ENCODE measurements at places on chromosomes 6 and 20. TPM values are rescaled to one million over a fixed set of nuclear protein-coding genes. Genes with fewer than 3 reads are reported as not detected.

TFEB gene
- 4.4 TPM for total RNA-seq

DEF6 gene
- 0.25 TPM for total RNA-seq

FUT9 gene
- total RNA-seq: not detected

NT5E gene
- total RNA-seq: 223 TPM

SDHAF4 gene
- 5.6 TPM for total RNA-seq

Measured in pulmonary artery endothelial cell (primary cell).